ENCODE measurements at places on chromosomes 6 and 20. TPM values are rescaled to one million over a fixed set of nuclear protein-coding genes. Genes with fewer than 3 reads are reported as not detected.
A peak's percentile ranks its signal among the peaks of the same experiment; 100 is the strongest.

- DNase-seq = no peak
Measured at GRCh38 chr20:46964618-46965455, 70.2 kb downstream of the EYA2 start.

The TRIM31 gene
- not detected for total RNA-seq

DNA sequence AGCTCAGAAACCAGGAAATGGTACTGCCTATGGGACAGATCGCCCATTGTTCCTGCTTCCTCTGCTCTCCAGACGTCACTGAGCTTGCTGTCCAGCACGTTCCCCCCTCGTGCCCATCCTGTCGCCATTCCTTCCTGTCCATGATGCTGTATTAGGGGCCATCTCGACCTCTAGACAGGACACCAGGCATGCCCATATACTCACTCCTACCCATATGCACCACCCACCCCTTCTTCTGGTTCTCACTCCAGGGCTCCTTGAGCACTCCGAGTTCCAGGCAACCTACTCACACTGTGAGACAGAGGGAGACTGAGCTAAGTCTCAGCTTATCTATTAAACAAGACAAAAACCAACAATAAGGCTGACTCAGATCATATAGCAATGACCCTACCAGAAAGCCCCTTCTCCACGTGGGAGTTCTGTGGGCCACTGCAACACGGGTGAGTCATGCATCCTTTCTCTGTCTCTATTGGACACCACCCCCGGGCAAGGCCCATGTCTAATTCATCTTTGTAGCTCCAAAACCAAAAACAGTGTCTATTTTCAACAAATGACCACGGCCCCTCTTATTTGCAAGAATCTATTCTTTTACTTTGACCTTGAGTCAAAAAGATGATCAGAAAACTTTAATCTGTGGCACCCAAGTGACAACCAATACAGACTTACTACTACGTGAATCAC, 65.7 kb downstream of the PSMG4 start:
- no peak for DNase-seq

- no peak for DNase-seq
Measured at GRCh38 chr6:33857932-33858475, 54.2 kb upstream of the MLN start.

The ALDH8A1 gene
- not detected for total RNA-seq

DNA sequence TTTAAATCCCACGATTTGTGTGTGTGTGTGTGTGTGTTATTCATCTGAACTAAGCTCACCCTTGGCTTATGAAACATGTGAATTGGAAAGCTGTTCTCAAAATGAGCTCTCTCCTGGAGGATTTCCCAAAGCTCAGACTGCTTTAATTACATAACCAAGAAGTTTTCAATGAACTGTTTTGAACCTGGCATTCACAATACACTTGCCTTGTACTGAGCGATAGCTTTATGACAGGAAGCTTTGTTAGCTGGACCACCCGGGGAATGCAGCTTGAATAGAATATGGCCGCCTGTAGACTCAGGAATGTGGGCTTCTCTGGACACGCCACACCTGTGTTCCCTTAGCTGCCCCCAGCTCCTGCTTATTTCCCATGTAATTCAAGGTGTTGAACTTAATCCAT, 71.4 kb upstream of the PREP start:
- DNase-seq = no peak

DNA sequence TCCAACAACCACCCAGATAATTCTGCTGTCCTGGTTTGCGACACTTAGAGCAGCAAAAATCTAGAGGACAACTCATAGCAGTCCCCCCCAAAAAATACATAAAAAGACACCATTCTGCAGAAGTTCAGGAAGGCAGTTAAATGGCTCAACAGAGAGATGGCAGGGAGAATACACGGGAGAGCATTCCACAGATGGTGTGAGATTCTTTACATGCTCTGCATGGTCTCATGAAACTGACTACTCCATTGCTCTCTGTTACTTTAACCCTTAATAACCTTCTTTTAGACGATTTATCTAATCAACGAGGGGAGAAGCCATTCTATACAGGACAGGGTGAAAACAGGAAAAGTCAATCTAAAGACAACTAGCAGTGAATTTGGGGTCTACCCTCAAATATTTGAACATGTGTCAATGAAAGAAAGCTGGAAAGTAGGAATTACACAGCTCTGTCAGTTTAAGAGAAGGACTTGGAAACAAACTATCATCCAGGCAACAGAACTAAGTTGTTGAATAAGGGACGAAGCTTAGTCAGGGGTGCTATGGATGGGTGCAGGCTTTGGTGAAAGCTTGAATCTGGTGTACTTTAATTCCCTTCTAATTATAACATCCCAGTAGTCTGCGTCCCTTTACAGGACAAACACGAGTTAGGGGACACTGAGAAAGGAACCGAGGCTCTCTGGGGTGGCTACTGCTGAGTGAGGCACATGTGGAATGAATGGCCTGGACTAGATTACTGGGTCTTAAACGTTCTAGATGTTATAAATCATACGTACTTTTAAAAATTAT, 5.1 kb downstream of the PERP start:
- DNase-seq = no peak

The UBD gene
- total RNA-seq = not detected

- DNase-seq = no peak
Measured at GRCh38 chr6:7785243-7786035, 59.5 kb downstream of the BMP6 start.

- no peak for DNase-seq
Measured at GRCh38 chr20:62043131-62043914, 22.4 kb downstream of the TAF4 start.

DNA sequence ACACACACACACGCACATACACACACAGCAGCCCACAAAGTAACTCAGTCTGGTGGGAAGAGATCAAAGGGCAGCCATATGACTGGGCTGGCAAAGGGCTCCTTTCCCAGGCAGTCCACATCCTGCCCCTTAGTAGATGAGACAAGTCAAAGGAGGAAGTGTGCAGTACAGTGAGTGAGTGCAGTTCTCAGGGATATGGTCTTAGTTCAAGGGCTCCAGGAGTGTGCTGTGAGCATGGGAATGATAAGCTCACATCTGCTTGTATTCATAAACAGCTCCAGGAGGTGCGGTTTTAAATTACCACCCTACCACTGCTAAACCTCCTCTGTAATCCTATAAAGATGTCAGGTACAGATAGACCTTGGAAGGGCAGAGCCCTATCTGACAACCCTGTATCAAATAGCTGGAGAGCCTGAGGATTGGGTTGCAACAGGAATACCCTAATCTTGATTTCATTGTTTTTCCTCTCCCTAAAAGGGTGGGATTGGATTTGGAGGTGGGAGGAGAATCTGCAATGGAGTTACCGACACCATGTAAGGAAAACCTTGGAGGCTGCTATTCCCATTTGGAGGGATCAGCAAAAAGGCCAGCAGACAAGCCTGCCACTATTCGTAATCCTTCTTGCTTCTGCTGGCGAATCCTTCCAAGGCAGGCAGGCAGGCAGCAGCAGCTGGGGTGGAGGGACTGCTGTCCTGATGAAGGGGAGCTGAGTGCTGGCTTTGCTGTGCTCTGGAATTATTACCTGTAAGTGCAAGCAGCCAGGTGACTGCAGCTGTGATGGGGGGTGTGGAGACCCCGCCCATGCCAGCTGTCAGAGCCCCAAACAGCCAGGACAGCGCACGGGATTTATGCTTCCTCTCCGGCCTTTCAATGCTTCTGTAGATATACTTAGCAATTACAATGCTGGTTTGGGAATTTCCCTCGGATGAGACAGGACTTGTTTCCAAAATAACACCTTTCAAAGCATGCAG, 342.7 kb downstream of the PRL start:
- no peak for DNase-seq

DNA sequence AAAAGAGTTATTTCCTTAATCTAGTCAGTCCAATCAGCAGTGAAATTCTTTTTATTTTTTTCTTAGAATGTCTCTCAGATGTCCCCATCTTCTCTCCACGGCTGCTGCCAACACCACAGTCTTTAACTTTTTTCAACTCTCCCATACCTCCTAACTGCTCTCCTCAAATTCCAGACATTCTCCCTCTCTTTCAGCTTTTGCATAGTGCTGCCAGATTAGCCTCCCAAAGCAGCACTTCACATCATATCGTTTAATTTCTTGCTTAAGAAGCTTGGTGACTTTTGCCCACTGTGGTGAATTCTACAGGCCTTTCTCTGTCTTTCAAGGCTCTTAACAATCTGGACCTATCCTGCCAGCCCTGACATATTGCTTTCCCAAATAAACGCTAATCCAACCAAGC, 233.4 kb downstream of the UST start:
- no peak for DNase-seq

The C6orf58 gene
- total RNA-seq = not detected

DNA sequence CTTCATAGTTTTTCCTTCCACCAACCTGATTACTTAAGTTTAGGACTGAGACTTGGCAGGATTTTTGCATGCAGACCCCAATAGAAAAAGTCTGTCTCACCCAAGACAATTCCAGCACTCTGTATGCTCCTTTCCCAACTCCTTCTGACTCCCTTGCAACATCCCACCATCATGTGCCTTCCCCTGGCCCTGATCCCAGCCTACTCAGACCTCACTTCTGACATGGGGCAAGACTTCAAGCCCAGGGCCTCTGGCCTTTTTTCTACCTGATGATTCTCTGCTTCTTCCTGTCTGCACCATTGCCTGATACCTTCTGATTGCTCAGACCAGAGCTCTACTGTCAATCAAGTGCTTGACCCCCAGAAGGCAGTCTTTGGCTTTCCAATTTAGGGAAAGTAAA, 96.6 kb downstream of the HAO1 start:
- DNase-seq = no peak

DNA sequence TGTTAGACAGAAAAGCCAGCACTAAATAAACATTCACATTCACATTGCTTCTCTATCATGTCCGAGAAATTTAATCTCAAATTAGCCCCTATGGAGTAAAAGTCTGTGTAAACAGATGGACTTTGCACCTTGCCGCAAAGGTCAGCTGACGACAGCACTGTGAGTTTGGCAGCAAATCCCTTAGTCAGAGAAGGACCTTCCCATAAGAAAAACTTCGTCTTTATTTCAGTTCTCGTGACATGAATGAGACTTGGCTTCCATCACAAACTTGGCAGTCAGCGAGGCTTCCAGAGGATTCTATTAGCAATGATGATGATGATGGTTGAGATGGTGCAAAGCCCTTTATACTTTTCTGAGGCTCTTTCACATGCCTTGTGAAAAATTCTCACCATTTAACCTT, 133.7 kb upstream of the IFNGR1 start:
- no peak for DNase-seq

- DNase-seq = no peak
Measured at GRCh38 chr20:58956078-58956477, 25.0 kb upstream of the NELFCD start.

GRCh38 chr6:109164331-109164730, 69.0 kb downstream of the CEP57L1 start:
- no peak for DNase-seq

- DNase-seq = no peak
Measured at GRCh38 chr6:144305985-144306384, 20.9 kb downstream of the UTRN start.

DNA sequence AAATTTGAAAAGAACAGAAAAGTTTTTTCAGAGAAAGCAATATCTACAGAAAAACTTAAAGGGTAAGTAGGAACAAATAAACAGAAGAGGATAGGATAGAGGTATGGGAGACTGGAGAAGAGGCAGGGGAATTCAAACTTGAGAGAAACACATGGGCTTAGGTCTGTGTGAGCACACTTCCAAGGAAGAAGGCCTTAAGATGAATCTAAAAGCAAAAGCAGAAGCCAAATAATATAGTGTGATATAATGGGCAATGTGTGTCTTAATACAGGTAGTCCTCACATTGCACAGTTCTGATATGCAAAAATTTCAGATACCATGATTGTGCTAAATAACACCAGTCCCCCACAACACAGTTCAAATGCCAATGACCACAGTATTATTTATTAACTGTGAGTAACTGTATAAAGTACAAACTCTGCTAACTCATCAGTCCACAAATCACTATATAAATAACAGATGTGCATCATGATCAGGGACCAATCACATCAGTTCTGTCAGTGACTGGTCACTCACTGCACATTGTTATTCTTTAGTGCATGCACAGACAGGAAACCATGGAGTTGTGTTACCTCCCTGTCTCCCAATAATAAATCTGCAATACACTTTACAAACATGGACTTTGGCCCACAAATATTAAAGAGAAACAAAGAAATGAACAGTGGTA, 18.6 kb downstream of the SNX14 start:
- DNase-seq = no peak

The CDH26 gene
- 2.3 TPM for total RNA-seq

The FAM209B gene
- total RNA-seq = not detected

DNA sequence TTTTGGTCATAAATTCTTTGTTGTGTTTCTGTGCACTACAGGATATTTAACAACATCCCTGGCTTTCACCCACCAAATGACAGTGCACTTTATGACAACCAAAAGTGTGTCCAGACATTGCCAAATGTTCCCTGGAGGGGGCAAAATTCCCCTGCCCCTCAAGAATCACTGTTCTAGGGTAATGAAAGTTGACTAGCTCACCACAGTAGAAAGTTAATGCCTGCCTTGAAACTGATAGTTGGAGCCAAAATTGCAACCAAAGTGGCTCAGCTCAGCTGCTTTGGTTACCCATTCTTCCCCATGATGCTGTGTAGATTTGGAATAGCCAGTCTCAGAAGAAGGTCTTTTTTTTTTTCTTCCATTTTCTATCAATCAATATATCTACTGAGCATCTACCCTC, 150.6 kb downstream of the RALGAPA2 start:
- DNase-seq = no peak

- DNase-seq = peak; percentile 34
Measured at GRCh38 chr6:149900620-149901443, 2.9 kb upstream of the RAET1E start.

- no peak for DNase-seq
Measured at GRCh38 chr6:113823916-113824315, 33.2 kb upstream of the MARCKS start.

The HBS1L gene
- 95.1 TPM for total RNA-seq

The PHACTR2 gene
- 75.9 TPM for total RNA-seq

DNA sequence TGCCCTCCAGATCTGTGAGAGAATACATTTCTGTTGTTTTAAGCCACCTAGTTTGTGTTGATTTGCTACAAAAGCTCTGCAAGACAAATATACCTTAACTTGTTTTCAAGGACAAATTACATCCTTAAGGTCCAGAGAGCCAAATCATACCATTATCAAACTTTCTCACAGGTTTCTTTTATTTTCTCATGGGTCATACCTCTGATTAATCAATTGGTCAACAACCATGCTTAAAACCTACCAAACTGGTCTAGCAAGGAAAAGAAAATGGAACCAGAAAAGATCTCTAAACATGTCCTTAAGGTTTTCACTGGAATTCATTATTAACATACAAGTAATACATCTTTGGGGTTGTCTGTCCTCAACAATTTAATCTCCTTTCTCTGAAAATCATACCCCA, 535.0 kb downstream of the CD83 start:
- DNase-seq = no peak

The SCUBE3 gene
- total RNA-seq = 10.3 TPM

The RAE1 gene
- total RNA-seq = 14.6 TPM

The HSPA12B gene
- 17.5 TPM for total RNA-seq

- DNase-seq = no peak
Measured at GRCh38 chr6:19550380-19550779, 286.8 kb upstream of the ID4 start.

- no peak for DNase-seq
Measured at GRCh38 chr6:6678811-6679210, 90.3 kb downstream of the LY86 start.
